NCI-H524 treated with DMSO at 0.1 percent for 48 hours (cell line): ENCODE measurements at places on chromosomes 6 and 20.

DNA sequence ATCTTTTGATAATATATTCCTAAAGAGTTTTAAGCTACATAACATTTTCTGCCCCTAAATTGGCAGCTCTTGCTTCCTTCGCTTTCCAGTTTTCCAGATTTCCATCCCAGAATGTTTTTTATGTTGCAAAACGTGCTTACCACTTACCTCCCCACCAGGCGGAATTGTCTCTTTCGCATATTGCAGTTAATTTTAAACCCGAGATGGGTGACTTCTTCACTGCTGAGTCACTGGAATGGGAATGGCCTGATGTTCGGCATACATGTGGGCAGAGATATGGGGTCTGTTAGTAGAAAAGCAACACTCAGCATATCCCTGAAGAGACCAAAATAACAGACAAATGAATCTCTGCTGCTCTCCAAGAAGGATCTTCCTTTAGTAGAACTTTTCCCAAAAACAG lies 491.2 kb downstream of the PREX1 start:
- no peak for DNase-seq

DNA sequence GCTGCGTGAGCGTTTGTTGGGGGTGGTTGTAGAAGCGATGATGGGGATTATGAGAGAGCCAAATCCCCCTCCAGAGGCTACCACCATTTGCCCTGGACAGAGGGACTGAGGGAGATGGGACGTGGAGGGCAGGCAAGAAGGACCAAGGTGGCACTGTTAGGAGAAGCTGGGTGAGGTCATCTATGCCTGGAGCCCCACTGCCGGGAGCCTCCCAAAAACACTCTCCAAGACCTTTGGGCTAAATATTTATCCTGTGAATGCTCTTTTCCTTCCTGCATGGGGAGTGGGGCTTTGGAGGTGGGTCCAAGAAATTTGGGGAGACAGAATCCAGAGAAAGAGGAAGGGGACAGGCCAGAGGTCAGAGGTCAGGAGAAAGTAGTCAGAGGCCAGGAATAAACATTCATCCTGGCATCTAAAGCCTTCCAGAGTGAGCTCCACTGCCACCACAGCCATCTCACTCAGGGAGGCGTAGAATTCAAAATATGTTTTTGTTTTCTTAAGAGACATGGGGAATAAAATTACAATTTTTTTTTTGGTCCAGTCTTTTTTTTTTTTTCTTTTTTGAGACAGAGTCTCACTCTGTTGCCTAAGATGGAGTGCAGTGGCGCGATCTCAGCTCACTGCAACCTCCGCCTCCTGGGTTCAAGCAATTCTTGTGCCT lies 17.8 kb upstream of the PTGIS start:
- DNase-seq, result no peak

GRCh38 chr6:83862776-83863471 lies 3.4 kb downstream of the CYB5R4 start:
- DNase-seq, result peak; percentile 38

- no peak for DNase-seq
Observed at GRCh38 chr20:38239441-38239840, 21.1 kb downstream of the KIAA1755 start.

GRCh38 chr6:35602133-35602946 lies 86.4 kb downstream of the FKBP5 start:
- no peak for DNase-seq

DNA sequence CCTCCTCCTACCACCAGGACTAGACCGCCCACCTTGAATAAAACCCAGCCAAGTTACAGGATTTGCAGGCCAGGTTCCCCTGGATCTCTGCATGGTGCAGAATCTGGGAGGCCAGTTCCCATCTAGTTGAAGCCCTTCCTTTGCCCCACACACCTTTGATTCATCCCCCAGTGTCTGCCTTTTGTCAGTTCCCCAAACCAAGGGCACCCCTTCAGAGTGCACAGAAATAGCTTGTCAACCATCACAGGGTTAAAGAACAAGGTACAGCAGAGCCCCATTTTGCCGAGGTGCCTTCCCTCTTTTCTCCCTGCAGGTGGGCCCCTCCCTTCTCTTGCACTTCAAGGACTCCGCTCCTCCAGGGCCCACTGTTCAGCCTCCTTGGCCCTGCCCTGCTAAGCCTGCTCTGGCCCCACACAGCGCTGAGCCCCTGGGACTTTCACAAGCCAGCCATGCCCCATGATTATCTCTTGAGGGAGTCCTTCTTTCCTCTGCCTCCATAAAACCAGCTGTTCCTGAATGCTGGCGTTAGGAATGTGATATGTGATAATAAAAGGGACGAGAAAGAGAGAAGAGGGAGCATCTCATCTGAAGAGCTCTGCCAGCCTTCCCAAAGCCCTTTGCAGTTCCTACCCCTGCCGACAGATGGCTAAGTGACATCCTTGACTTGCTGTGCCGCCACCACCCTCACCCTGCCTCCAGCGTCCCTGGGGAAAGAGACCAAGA lies 280.3 kb downstream of the CDC5L start:
- no peak for DNase-seq

GRCh38 chr20:55058938-55059337 lies 583.5 kb downstream of the DOK5 start:
- DNase-seq, result no peak

GRCh38 chr6:91310178-91310577 lies 723.3 kb upstream of the MAP3K7 start:
- no peak for DNase-seq

DNA sequence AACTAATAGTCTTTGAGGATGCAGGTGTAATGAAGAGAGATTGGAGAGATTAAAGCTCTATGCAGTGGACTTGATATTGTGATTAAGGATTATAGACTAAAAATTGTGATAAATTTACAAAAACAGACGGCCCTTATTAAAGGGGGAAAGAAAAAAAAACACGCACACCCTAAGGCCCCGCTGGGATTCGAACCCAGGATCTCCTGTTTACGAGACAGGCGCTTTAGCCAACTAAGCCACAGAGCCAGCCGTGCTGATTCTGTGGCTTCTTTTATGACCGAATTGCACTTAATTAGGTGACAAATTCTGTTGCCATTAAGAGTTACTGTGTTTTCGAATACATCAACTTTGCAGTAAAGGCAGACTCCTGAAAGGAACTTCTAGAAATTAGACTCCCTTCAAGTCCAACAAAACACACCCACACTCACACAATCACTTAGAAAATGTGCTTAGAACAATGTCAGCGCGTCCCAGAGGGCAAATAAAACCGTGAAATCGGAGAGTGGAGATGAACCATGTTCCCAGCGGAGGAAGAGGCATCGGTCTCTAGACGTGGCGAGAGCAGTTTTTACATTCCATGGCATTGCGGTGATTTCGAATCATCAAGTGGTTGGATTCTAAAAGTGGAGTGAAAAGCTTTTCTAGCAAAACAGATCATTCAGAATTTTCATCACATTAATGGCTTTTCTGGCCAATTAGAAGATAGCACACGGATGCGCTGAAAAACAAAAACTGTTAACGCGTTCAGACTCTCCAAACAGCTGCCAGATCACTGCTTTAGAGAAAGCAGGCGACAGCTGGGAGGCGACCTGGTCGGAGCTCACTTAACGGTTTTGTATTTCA lies 122.6 kb downstream of the GPX5 start:
- DNase-seq, result peak; percentile 89

DNA sequence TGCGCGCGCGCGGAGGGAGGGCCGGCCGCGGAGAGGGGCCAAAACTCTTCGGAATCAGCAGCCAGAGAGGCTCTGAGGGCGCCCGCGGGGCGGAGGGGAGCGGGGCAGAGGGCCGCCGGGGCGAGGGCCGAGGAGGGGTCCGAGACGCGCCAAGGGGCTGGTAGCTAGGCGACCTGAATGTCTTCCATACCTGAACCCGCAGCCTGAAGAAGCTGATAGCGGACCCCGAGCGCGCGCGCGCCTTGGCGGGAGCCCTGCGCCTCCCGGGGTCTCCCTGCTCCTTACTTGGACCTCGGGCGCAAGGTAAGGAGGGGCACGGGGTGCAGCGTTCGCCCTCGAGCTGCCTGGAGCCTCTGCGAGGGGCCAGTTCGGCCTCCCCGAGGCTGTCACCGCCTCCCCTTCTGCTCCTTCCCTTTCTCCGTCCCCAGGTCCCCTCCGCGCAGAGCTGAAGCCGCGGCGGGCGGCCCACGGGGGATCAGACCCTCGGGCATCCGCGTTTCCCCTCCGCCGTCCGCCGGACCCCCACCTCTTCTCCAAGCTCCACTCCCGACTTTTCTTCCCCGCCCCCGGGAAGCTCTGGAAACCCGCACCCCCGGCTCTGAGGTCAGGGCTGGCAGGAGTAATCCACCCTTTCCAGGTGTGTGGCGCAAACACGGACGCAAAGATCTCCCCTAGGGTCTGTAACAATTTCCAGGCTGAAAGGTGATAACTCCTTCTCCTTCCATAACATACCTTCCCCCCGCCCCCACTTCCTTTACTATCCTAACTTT lies 13.1 kb upstream of the DEK start:
- no peak for DNase-seq

DNA sequence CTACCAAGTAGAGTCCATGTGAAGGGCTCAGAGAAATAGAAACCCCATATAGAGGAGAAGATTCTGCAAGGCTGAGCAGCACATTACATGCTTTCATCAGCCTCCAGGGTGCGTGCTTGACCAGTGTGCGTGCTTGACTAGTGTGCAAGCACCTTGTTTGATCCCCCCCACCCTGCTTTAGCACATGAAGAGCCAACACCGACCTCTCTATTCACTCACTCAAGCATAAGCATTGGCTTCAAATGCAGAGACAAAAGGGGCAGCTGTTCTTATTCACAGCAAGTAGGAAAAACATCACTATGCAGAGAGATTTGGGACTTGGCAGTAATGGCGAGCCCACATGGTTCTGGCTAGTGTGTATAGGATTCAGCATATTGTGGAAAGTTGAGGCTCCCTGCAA lies 278.7 kb upstream of the RNF217 start:
- DNase-seq, result no peak

DNA sequence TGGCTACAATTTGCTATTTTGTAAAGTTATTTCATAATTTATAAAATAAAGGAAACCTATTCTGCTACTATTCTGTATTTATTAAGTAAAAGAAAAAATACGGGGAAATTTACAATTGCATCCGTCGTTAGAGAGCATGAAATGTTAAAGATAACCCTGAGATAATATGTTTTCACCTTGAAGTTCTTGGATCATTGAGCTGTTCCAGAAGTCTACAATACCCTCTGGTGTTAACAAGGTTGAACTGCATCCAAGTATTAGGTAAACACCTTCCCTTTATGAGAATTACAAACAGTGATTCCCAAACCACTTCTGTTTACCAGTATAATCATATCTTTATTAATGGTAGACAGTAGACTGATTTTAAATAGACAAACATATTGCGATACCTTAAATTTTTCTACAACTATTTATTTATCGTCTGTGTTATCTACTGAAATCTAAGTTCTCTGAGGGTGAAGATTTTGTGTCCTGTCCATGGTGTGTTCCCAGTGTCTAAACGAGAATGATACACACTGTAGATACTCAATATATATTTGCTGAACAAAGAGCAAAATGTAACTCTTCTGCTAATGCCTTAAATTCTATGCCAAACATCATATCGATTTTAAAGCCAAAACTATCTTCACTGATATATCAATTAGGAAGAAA lies 28.2 kb downstream of the TBC1D32 start:
- DNase-seq, result no peak

- DNase-seq, result no peak
Observed at GRCh38 chr6:154998855-154999254, 3.7 kb downstream of the TIAM2 start.

- no peak for DNase-seq
Observed at GRCh38 chr20:36126836-36127527, 27.6 kb upstream of the EPB41L1 start.

DNA sequence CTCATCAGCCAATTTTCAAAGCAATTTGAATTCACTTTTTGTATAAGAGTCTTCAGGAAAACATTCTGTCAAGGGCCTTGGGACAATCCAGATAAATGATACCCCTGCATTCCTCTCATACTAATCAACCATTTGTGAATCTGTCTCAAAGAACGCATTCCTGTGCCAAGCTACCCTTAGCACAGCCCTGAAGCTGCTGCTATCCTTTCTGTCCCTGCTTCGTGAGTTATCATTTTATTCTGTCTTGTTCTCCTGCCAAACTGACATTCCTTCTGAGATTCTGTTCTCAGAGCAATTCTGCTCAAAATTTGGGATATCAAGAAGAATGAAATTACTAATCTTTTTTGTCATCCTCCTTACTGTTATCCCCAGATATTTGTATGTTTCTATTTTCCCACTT lies 213.9 kb upstream of the STXBP5 start:
- DNase-seq, result no peak

GRCh38 chr20:19802492-19803158 lies 44.6 kb downstream of the RIN2 start:
- DNase-seq, result peak; percentile 27

DNA sequence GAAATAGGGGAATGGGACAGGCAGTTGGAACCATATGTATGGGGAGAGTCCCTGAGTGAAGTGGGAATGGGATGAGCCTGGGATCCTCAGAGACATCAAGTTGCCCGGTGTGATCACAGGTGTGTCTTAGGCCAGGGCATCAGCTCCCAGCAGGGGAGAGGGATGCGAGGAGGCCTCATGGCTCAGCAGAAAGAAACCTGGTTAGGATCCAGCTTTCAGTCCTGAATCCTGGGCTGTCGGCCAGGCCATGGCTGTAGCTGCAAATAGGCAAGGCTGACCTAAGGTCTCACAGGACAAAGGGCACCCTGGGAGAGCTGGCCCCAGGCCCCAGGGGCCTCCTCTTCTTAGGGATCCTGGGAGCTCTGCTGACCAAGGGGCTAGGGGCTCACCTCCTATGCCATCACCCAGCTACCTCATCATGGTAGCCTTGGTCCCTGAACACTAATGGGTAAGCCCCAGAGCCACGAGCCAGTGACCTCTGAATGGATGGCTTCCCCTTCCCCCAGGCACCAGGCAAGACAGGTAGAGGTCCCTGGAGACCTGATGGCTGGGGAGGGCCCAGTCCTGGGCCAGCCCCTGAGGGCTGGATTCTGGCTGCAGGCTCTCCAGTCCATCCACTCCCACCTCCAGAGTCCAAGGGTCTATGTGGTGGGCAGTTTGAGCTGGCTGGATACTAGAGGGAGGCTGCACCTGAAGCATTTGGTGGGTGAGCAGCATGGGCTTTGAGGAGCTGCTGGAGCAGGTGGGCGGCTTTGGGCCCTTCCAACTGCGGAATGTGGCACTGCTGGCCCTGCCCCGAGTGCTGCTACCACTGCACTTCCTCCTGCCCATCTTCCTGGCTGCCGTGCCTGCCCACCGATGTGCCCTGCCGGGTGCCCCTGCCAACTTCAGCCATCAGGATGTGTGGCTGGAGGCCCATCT lies at the start of gene SLC22A7:
SLC22A7 (plus strand) TSS at position 617 of the 921 bp plus-strand sequence; CDS start at position 716, 99 bp downstream.
- DNase-seq, result no peak

GRCh38 chr6:154986787-154987235 lies 8.3 kb upstream of the TIAM2 start:
- DNase-seq, result no peak

- no peak for DNase-seq
Observed at GRCh38 chr6:21377356-21377755, 216.2 kb upstream of the SOX4 start.

DNA sequence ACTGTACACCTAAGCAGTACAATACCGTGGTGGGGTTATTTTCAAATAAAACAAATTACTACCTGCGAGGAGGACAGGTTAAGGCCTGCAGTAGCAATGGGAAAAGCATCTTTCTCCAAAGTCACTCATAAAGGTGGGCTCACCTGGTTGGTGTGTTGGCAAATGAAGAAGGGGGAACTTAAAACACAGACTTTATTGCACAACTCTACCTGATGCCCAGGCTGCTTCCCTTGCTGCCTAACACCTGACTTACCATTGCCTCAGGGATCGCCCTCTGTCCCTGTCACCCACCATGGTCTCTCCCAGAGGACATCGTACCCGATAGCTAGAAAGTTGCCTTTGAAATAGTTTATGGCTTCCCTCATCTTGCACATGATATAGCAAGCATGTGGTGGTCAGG lies 53.6 kb downstream of the GNAS start:
- DNase-seq, result no peak

GRCh38 chr6:159642995-159643394 lies 50.0 kb downstream of the SOD2 start:
- DNase-seq, result no peak

GRCh38 chr20:43857127-43857526 lies 57.5 kb upstream of the TOX2 start:
- DNase-seq, result no peak
